ENCODE measurements at places on chromosomes 5 and 9.
A peak's percentile ranks its signal among the peaks of the same experiment; 100 is the strongest.

DNA sequence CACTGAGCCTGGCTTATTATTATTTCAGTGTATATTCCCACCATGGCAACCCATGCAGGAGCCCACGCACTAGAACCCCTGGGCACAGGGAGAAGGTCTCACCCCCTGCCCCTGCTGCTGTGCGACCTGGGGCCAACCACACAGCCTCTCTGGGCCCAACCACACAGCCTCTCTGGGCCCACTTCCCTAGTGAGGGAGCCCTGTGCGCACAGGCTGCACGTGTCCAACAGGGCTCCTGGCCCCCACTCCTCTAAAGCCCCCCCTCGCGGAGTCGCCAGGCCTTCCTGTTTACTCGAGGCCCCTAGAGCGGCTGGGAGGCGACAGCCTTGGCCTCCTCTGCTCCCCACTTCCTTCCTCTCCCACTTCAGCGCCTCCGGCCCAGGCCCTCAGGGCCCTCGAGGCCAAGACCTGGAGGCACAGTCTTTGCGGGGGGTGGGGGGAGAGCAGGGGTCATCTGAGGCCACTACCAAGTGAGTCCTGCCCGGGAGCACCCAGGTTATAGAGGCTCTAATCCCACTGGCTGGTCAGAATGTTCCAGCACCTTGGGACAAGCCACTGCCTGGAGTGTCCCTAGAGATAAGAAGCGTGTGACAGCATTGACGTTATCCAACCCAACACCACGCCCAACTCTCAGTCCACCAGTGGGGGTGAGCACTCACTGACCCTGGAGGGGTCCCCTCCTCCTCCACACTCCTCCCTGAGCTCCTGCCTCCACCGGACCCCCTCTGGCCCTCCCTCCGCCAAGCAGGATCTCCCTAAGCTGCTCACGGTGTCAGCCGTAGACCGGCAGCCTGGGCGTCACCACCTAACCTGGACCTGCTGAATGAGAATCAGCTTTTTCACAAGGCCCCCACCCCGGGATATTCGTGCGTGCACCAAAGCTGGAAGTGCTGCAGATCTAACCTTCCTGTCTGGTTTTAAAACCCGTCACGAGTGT lies 7.9 kb upstream of the ENG start:
- peak; percentile 22 for DNase-seq

DNA sequence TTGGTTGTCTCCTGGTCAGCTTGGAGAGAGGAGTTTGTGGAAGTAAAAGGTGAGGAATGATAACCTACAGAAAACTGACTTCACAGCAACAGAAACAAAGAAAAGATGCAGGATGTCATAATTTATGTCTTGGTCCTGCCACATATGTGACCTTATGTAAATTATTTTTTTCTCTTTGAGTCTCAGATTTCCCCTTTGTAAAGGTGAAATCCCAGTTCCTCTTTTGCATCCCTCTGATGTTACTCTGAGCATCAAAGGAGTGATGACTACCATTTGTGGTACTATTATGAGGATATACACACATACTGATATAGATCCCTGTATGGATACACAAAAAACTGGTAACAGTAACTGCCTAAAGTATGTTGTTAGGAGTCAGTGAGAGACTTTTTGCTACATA lies 1.4 kb upstream of the THG1L start:
- no peak for DNase-seq

DNA sequence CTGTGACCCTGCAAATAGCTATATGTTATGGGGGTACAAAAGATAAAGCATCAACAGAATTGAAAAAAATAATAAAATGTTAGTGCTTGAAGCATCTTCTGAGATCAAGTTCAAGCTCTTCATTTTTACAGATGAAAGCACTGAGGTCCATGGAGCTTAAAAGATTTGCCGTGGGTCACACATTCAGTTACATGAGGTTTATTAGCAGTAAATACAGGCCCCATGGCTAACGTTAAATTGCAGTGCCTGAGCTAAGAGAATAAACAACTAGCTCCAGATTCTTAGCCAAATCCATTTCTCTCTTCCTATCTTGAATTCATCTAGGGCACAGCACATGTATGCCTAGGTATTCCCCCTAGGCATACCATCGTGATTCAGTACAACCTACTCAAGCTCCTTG lies 2052.7 kb upstream of the C9orf72 start:
- DNase-seq = no peak

GRCh38 chr5:169567079-169567478 lies 16.5 kb upstream of the SPDL1 start:
- no peak for DNase-seq

DNA sequence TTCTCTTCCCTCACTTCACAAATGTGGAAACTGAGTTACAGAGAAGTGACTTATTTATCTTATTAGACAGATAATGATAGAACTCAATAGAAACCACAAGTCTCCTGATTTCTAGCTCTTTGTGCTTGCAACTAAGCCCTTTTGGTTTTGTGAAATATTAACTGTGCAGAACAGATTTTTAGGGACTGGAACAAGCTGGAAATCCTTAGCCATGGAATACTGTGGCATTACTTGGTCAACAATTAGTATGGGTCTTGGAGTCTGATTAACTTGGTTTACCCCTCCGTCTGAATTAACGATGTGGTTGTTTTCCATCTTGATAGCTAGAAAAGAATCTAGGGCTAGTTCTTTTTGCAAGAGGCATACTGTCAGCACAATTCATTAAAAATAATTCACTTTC lies 584 bp upstream of the KLF9 start:
- DNase-seq = no peak

GRCh38 chr5:148816357-148816756 lies 10.1 kb upstream of the ADRB2 start:
- DNase-seq = no peak

- no peak for DNase-seq
These were observed 105.7 kb upstream of the RANBP3L start for GRCh38 chr5:36407396-36407795.

DNA sequence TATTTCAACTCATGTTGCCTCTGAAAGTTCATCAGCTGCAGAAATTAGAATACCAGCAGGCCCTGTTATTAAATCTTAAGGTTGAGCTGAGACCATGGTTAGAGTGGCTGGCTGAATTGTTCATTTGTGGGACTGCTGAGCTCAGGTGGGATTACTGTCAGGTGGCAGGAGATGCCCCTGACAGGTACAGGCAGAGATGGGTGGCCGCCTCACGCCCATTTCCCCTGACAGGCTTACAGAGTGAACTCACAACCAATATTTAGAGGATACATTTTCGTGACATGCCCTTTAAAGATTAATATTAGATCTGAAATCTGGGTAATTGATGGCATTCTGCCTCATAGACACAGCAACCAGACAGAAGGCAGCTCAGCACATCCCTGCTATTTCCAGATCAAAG lies 136.0 kb downstream of the MVB12B start:
- no peak for DNase-seq

DNA sequence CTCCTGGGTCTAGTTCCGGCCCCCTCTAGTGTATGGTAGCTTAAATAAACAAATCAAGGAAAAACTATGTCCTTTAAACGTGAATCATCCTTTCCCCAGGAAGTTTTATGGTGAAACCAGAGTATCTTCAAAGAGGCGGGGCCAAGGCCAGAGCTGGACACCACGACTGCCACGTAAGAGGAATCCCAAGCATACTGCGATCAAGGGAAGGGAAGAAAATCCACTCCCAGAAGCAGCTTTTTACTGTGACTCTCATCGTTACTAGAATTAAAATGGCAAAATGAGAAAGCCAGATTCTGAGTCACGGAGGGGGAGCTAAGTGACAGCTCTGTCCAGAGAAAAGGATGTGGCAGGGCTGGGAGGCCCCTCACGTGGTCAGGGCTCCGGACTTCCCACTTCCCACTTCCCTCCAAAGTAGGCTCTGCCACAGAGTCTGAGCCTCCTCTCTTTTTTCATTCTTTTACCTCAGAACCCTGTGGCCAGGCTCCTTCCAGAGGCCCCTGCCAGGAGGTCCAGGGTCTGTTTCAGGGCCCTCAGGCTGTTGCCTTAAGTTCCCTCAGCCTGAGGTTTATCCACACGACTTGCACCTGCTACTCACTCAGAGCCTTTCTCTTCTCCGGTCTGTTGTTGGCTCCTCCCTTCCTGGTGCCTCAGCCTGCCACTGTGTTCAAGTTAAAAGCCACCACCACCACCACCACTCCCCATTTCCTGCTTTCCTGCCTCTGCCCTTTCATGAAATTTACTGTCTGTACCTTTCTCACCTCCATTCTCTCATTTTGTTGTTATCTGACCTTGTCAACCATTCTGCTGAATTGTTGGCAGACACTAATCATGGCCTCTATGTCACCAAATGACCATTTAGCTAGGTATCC lies 1.4 kb upstream of the GLRX start:
- peak; percentile 61 for DNase-seq

DNA sequence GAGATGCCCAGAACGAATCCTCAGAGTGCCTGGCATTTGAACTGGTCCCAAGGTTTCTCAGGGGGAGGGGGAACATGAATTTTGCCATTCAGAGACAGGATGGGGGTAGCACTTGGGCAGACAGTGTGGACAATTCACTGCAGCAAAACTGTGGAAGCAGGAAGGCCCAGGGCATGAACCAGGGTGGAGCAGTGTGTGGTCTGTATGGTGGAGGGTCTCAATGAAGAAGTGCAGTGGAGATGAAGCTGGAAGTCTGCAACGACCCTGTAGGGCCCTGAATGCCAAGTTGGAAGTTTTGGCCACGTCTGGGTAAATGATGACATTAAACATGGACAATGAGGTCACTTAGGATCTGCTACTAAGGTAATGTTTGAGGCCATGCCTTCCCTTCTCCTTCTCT lies 273.9 kb downstream of the CDK5RAP2 start:
- DNase-seq = no peak

DNA sequence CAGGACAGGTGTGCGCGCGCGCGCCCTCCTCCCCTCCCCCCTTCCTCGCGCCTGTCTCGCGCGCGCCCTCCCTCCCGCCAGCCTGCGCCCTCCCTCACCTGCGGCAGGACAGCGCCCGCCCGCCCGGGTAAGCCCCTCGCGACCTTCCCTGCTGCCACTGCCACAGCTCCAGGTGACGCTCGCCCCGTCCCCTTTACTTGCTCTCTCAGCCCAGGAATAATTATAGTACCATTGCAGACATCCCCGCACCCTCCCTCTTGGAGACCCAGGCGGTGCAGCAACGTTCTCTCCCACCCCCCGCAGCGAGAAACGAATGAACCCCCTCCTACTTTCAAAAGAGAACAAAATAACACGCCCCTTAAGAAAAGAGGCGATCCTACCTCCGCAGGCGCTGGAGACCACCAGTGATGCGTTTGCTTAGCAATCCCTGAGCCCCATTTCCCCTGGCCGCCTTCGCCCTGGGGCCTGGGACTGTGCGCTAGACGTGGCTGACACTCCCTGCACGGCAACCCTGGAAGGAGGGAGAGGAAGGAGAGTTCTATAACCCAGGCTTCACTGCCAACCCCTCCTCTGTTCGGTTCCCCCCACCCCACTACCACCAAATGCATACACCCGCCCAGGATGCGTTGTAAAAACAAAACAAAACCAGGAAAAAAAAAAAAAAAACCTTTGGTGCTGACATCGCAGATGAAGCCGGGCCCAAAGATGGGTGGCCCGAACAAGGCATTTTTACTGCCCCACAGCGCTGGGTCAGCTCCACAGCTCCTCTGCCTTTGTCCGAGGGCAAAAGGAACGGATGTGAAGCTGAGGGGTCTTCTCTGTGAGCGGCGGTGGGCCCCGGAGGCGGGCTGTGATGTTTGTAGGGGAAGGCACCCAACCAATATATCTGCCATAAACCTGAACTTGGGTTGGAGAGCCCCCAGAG lies 5.6 kb upstream of the PURA start:
- DNase-seq = peak; percentile 16

- no peak for DNase-seq
These were observed 155.7 kb upstream of the ZNF462 start for GRCh38 chr9:106707291-106707690.

DNA sequence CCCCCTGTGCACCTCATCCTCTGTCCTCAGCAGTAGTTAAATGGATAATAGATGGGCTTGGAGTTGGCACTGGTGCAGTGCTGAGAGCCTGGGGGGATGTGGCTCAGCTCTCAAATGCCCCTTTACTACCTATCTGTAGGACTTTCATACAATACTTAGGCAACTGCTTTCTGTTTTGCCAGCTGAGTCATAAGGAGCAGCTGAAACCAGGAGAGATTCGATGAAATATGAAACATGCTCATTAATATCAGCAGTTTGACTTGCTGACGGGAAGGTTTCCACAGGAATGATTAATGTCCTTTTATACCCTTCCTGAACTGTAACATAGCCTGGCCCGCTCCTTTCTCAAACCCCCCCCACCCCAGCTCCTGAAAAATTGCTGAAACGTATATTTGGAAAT lies 142.6 kb downstream of the SAXO1 start:
- no peak for DNase-seq

DNA sequence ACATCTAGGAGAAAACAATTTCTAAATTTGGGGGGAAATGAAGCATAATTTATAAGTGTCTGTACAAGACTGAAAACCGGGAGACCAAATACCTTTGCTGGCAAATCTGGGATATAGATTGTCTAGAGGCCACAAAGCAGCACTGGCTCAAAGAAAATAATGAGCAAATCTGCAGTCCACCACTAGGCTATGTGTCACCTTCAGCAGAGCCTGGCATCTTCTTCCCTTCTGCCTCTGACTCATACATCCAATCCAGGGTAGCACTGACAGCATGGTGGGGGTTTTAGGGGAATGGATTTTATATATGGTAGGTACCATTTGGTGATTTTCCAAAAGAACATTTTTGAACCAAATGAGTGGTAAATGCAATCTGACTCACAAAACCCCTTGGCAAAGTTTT lies 12.8 kb downstream of the FAM81B start:
- DNase-seq = no peak

GRCh38 chr5:92927291-92927778 lies 653.7 kb downstream of the NR2F1-AS1 start:
- no peak for DNase-seq

- DNase-seq = no peak
These were observed 181.4 kb downstream of the NTRK2 start for GRCh38 chr9:84850830-84851392.

DNA sequence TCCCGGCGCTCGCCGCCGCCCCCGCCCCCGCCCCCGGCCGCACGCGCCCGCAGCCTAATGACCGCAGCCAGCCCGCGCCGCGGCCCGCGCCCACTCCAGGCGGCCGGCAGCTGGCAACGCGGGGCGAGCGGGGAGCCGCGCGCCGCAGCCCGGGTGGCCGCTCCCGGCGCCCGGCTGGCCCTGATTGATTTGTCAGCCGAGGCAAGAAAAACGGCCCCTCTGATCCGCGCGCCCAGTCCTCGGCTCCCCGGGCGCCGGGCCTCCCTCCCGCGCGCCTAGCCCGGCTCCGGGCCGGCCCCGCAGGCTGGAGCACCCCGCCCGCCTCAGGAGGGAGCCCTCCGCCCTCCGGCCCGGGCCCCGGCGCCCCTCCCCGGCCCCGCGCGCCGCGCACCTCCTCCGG lies 11.9 kb upstream of the LHX2 start:
- DNase-seq = no peak
